Cardiac septum (tissue), 1 donor: ENCODE measurements at places on chromosomes 2 and 18.

- DNase-seq: no peak
Observed at GRCh38 chr2:15298770-15299169, 262.4 kb downstream of the NBAS start.

DNA sequence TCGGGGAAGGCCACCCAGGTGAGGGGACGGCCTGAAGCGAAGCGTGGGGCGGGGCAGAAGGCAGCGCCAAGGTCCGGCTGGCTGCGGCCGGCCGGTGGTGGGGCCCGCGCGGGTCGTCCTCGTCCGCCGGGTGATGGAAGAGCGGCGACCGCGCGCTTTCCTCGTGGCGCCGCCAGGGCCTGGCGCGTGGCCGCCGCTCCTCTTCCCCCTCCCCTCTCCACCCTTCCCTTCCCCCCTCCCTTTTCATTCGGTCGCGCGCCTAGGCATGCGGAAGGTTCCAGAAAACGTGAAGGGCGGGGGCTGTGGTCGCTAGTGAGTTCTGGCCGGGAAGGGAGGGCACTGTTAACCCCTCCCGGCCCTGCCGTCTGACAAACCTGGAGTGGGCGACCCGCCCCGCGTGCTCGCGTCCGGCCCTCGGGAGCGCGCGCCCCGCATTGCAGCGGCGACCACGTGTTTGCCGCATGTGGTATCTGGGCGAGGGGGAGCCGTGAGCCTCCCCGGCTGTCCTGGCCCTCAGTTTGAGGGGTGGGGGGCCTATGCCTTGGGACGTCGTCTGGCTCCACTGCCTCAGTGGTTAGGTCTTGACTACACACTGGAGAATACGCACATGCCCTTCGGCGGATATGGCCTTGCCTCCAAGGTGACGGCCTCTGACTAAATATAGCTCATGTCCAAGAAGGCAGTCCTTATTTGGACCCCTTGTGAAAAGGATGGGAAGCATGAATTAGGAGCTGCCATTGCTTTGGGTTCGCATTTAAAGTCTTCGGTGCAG is 579 bp downstream of the MAT2A start:
- DNase-seq: peak; percentile 91

DNA sequence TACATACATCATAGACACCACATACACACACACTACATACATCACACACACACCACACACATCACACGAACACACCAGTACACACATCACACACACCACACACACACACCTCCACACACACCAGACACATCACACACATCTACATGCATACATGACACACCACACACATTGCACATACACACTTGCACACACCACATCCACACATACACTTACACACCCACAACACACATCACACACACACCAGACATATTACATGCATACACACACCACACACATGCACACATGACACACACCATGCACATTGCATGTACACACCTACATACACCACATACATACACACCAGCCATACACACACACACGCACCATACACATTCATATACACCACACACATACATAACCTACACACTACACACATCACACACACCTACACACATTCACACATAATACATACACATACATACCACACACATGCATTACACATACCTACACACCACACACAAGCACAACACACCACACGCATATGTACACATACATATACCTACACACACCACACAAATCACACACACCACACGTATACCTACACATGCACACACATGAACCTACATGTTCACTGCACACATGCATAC is 156.5 kb downstream of the NDUFA10 start:
- DNase-seq: no peak

DNA sequence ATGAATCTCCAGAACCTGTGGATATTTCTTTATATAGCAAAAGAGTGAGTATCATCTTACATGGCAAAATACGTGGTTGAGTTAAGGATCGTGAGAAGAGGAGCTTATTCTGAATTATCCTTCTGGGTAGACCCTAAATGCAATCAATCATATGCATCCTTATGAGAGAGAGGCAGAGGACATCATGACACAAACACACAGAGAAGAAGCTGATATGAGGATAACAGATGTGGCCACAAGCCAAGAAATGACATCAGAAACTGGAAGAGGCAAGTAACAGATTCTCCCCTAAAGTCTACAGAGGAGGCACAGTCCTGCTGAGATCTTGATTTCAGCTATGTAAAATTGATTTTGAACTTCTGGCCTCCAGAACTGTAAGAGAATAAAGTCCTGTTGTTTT is 730.2 kb upstream of the ZNF804A start:
- no peak for DNase-seq

- no peak for DNase-seq
Observed at GRCh38 chr2:50514901-50515300, 517.0 kb downstream of the NRXN1 start.

- DNase-seq: no peak
Observed at GRCh38 chr2:116094196-116094595, 1651.8 kb downstream of the DPP10 start.

DNA sequence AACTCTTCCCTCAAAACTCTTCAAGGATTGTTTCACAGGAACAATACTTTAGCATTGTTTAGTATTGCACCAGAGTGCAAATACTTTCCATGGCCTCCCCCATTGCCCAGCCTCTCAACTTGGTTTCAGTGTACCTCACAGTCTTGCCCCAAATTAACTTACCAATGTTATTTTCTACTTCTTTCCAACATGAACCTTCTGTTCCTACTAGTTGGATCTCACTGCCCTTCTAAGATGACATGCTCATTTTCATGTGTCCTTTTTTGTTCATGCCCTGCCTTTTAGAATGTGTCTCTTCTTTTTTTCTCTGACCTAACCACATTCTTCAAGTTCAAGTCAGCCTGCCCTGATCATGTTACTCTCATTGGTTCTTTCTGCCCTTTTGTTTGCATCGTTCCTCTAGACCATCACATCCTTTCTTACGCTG is 4.1 kb downstream of the SPATS2L start:
- DNase-seq: no peak

GRCh38 chr2:16187482-16187817 is 247.1 kb downstream of the MYCN start:
- no peak for DNase-seq

DNA sequence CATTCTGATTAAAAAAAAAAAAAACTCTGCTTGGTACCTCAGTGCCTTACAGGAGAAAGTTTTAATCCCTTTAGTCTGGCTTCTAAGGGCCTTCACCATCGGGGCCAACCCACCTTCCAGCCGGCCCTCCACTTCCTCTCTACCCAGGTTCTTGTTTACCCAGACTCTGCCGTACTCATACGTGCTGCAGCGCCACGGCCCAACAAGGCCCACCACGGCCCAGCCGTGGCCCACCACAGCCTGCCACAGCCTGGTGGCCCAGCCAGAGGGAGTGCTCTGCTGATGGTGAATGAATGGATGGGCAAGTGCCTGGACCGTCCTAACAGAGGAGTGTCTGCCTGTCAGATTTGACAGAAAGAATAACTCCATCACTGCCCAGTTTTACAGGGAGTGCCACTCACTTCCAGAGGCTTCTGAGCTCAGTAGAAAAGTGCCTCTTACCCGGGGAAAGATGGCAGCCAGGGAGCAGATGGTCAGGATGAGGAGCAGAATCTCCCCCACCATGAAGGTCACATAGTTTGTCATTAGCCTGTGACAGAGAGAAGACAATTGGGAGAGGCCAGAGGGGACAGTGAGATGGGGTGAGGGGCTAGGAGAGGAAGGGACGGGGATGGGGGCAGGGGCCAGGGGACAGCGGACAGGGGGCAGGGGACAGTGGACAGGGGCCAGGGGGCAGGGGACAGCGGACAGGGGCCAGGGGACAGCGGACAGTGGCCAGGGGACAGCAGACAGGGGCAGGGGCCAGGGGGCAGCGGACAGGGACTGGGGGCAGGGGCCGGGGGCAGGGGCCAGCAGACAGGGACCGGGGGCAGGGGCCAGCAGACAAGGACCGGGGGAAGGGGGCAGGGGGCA is 38.2 kb downstream of the CENPO start:
- peak; percentile 27 for DNase-seq

- no peak for DNase-seq
Observed at GRCh38 chr2:111702119-111702803, 181.7 kb downstream of the ANAPC1 start.

DNA sequence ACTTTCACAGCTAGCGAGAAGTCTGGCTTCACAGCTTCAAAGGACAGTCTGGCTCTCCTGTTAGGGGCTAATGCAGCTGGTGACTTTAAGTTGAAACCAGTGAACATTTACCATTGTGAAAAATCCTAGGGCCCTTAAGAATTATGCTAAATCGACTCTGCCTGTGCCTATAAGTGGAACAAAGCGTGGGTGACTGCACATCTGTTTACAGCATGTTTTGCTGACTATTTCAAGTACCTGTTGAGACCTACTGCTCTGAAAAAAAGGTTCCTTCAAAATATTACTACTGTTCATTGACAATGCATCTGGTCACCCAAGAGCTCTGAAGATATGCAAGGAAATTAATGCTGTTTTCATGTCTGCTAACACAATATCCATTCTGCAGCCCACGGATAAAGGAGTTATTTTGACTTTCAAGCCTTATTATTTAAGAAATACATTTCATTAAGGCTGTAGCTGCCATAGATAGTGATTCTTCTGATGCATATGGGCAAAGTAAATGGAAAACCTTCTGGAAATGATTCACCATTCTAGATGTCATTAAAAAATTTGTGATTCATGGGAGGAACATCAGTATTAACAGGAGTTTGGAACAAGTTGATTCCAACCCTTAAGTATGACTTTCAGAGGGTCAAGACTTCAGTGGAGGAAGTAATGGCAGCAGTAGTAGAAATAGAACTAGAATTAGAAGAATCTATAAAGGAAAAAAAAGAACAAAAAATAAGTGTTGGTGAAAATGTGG is 48.9 kb downstream of the POLR1A start:
- DNase-seq: no peak

DNA sequence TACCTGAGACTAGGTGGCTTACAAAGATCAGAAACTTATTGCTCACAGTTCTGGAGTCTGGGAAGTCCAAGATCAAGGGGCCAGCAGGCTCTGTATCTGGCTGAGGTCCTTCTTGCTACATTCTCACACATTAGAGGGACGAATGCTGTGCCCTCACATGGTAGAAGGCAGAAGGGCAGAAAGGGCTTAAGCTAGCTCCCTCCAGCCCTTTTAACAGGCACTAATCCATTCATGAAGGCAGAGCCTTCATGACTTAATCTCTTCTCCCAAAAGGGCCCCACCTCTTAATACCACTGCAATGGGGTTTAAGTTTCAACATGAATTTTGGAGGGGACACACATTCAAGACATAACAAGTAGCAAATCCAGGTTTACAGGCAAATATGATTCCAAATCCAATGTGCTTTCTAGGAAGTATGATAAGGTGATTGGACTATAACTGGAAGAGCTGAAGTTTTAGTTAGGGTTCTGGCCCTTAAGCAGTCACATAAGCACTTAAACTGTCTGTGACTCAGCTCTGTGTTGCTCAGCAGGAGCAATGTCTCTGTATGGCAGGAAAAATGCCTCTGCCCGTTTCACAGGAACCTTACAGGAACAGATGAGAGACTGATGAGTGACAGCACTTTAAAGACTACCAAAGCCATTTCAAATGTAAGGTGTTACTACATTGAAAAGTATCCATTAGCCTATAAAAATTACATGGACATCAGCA is 119.6 kb upstream of the PTPRM start:
- DNase-seq: no peak

DNA sequence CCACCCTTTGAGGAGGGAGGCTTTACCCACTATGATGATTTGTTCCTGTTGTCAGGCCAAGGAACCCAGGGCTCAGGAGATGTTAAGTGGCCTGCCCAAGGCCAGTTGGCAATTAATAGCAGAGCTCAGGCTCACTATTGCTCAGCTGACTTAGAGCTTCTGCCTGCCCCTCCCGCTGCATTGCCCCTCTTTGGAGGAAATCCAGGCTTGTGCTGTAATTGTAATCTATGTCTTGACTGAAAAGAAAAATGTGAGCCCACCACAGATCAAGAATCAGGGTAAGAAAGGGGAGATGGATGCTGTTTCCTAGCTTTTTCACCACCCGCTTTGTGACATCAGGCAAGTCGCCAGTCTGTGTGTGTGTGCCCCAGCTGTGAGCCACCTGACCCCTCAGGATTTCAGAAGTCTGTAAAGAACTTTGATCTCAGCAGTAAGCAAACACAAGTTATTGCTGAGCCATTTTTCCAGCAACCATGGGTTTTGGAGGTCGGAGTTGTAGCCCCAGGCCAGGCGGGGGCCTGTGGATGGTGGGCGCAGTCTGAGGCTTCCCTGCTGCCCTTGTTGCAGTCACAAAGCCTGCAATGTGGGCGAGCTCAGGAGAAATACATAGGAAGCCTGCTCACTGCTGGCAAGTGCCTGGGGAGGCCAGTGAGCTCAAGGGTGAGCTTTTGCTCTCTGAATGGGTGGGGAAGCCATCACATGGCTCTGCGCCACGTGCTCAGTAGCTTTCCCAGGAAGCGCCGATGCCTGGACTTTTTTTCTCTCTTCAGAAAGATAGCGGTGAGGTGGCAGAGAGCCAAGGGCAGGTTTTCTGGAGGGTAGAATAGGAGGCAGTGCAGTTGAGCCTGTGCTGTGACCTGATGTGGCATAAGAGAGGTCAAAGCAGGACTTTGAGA is 6.1 kb downstream of the CABLES1 start:
- DNase-seq: no peak

DNA sequence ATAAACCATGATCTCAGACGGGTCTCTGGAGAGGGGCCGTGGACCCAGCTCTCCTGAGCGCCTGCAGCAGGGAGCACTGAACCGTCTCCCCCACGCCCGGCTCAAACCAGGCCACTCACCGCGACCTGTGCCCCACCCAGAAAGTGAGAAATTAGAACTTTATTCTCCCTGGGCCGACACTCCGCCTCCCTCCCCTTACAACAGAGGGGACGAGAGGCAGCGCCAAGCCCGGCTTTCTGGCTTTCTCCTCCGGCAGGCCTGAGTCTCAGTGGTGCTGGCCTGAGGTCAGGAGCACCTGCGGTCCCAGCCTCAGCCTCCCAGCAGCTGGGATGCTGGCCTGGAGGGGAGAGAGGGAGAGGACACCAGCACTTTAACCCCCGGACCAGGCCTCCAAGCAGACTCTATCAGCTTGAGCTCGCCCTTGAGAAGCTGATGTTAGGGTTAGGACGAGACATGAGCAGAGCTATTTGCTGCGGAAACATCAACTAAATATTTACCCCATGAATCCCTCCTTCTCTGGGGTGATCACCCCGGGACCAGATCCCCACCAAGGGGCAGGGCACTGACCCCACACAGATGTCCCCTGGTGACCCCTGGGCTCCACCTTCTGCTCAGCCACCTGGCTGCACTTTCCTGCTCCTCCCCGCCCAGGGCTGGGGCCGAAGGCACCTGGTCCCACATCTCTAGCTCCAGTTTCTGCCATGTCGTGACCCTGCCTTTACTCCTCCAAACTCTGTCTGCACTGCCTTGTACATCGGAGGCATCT is 856.3 kb upstream of the SALL3 start:
- no peak for DNase-seq

- peak; percentile 68 for DNase-seq
Observed at GRCh38 chr2:239363946-239364637, 36.7 kb downstream of the HDAC4 start.

- DNase-seq: no peak
Observed at GRCh38 chr2:57515366-57515765, 531.2 kb upstream of the VRK2 start.
